Pancreas (tissue), 10 donors: ENCODE measurements at places on chromosomes 16 and 17.

- peak; percentile 33 for DNase-seq
These were observed 5.7 kb upstream of the PHAF1 start for GRCh38 chr16:67104061-67104460.

DNA sequence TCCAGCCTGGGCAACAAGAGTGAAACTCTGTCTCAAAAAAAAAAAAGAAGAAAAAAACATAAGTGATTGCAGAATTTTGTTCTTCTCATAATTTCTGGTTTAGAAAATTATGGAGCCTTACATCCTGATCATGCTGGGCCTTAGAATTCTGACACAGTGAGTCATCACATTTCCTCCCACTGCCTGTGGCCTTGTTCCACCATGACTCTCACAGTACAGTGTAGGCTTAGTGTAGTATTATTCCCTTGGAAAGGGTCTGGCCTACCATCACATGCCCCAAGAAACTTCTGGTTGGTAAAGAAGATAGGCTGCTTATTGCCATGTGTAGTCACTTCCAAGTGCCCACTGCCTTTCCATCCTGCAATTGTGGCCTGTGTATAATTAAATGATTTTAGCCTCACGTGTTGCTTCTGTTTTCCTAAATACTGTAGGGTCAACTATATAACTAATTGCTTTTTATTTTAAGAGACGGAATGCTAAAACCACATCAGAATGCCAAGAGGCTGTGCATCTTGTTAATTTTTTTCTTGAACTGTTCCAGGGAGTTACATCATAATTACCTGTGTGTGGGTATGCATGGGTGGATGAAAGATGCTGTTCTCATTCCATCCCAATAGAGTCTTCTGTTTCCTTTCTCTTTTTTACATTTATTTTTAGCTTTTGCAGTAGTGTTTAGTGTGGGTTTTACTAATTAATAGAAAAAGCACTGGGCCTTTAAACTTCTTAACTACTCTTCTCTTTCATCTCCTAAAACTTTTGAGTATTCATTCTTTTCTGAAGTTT is 25.9 kb downstream of the OGFOD1 start:
- no peak for DNase-seq

GRCh38 chr17:17792551-17793377 is 44.0 kb downstream of the SREBF1 start:
- no peak for DNase-seq

DNA sequence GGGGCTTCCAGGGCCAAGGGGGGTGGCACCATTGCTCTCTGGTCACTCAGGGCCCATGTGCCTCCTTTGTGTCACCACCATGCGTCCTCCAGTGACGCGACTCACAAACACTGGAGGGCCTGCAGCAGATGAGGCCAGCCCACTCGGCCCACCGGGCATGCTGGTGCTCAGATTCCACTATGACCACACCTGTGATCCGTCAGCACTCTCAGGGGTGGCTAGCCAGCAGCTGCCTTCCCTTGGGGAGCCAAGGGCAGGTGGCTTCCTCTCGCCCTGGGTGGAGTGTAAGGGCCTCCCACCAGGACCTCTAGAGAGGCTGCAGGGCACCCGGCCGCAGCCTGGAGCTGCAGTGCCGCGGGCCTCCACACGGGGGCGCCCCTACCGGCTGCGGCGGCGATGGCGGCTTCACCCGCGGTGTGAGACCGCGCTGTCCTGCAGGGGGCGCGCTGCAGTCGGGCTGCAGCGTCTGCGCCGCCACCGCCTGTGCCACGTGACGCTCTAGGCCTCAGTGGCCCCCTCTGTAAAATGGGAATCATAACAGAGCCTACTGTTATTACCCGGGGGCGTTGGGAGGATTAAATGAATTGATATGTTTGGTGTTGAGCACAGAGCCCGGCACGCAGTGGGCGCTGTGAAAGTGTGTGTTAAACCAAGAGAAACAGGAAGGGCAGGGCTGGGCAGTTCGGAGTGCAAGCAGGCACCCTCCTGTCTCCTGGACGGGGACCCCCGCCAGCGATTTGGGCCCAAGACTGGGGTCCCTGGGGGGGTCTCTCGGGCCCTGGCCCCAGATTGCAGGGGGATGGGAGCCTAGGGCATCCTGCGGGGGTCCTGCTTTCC is 192.4 kb upstream of the GSE1 start:
- peak; percentile 31 for DNase-seq

- DNase-seq: peak; percentile 75
These were observed 654 bp downstream of the TNFAIP1 start for GRCh38 chr17:28335959-28336871.

DNA sequence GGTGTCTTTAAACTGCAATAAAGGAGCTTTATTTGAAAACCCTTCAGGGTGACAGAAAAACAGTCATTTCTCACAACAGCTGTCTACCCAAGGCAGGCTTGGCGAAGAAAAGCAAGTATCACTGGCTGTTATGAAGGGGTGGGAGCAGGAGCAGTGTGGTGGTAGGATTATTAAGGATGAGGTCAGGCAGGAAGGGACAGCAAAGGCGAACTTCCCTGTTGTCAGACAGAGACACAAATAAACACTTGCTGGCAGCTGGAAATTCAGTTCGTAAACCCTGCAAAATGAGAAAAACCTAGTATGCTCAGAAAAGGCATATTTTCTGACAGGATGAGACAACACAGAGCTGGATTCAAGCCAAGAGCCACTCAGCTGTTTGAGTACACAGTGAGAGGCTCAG is 416.3 kb upstream of the CDH5 start:
- no peak for DNase-seq

DNA sequence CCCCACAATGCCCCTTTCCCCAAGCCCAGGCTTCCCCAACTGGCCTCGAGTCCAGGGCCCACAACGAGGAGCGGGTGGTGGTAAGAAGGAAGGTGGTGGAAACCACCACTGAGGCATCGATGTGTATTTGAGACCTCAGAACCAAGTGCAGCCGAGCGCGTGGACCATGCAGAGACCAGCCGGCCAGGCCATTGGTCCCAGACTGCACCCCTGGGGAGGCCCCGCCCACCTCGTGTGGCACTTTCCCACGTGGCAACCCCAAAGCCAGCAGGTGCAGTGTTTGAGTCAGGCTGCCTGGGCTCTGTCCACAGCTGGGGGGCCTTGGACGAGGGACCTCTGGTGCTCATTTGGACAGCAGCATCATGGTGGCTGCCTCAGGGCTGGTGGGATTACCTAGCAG is 28.1 kb upstream of the BAHCC1 start:
- no peak for DNase-seq

DNA sequence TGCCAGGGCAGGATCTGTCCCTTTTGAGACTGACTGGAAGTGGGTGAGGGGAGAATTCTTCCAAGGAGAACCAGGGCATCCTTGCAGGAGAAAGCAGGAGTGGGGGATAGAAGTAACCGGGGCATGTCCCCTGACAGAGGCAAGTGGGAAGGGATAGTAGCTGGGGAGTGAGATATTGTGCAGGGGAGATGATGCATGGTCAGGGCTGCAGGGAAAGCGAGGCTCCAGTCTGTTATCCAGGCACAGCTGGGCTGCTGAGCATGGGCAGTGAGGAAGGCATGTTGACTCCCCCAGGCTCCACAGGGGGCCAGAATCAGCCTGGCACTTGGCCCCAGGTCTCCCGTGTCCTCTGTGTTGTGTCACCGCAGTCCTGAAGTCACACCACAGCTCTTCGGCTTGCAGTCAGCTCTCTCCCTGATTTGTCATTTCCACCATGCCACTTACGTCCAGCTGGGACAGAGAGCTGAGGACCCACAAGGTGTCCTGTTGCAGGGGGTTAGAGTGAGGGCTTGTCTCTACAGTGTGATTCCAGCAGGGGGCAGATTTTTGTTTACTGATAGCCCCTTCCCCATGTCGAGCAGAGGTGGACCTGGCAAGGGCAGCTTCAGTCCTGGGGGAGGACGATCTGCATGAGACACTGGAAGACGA is 40.9 kb downstream of the B9D1 start:
- DNase-seq: no peak

- DNase-seq: no peak
These were observed 9.5 kb downstream of the DOK4 start for GRCh38 chr16:57476546-57477410.

DNA sequence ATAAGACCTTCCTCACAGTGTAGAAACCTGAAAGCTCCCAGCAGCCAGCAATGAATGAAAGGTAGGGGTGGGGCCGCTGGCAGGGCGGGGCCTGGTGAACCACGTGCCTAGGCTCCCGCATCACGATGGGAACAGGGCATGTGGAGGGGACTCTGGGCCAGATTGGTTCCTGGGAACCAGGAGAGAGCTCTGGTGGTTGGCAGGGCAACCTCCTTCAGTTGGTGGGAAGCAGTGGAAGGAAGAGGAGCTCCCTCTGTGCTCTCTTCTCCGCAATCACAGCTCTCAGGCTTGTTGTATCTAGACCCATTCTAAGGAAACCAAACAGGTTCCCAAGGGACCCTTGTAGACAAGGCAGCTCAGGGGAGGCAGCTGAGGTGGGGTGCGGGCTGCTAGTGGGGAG is 10.5 kb downstream of the GGA2 start:
- DNase-seq: peak; percentile 93

GRCh38 chr17:41800601-41801373 is 11.0 kb downstream of the P3H4 start:
- peak; percentile 35 for DNase-seq

DNA sequence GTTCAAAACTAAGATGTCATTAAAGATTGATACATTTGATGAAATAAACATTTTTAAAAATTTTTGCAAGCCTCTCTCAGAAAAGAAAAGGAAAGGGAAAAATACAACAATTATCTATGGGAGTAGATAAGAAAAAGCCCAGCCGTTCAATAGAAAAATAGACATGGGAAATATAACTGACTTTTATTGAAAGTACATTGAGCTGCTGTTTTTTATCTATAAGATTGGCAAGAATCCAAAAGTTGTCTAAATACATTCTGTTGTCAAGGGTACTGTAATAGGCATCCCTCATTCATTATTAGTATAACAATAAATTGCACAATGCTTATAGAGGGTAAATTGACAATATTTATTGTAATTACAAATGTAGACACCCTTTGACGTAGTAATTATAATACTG is 38.4 kb upstream of the IRX6 start:
- no peak for DNase-seq

DNA sequence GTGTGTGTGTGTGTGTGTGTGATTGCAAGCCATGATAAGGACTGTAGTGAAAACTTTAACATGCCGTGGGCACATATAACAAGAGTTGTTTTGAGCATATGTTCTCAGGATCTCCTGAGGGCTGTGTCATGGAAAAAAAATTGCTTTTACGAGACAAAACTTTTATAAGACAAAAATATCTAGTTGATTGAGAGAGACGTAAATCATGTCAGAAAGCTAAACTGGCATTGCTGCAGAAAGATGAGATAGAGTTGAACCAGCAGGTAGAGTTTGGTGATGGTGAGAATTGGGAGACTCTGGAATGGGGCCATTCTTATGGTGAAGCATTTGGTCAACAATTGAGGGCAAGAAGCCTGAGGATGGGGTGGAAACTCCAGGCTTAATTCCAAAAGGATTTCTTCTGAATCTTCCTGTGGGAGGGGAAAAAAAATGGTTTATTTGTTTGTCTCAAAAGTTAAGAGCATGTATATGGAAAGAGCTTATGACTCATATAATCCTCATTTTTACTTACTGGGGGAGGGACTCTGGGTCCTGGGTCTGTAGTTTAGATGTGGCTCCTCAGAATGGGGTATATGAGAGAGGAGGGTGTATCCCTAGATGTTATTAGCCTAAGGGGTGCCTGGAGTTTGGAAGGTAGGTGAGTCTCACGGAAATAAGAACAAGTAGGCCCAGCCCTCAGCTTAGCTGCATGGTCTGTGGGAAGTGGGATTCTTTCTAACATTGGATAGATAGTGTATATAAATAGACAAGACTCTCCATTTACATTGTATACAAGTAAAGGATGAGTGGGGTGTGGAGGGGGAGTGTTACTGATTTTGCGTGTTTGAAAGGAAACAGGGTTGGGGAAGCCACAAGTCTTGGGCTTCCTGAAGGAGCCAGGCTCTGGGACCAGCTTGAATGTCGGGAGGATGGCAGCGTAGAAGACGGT is 7.1 kb downstream of the MINK1 start:
- DNase-seq: no peak

DNA sequence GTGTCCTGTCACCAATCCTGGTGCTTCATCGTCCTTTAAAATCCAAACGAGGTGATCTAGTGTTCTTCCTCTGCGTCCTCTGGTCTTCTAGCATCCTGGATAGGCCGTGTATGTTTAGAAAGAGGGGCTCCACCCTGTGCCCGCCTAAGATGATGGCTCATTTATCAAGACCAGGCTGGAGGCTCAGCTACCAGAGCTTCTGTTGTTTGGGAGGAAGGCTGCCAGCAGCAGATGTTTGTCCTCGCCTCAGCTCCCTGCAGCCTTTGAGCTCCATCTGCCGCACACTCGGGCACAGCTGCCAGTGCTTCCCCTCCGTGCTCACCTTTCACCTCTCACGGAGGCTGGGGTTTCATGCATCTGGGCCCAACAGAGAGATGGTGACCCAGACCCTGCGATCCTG is 954.7 kb upstream of the RBFOX1 start:
- no peak for DNase-seq

- DNase-seq: no peak
These were observed 256.1 kb downstream of the CDH8 start for GRCh38 chr16:61780161-61780560.

GRCh38 chr16:78065319-78065718 is 34.1 kb upstream of the WWOX start:
- DNase-seq: no peak

DNA sequence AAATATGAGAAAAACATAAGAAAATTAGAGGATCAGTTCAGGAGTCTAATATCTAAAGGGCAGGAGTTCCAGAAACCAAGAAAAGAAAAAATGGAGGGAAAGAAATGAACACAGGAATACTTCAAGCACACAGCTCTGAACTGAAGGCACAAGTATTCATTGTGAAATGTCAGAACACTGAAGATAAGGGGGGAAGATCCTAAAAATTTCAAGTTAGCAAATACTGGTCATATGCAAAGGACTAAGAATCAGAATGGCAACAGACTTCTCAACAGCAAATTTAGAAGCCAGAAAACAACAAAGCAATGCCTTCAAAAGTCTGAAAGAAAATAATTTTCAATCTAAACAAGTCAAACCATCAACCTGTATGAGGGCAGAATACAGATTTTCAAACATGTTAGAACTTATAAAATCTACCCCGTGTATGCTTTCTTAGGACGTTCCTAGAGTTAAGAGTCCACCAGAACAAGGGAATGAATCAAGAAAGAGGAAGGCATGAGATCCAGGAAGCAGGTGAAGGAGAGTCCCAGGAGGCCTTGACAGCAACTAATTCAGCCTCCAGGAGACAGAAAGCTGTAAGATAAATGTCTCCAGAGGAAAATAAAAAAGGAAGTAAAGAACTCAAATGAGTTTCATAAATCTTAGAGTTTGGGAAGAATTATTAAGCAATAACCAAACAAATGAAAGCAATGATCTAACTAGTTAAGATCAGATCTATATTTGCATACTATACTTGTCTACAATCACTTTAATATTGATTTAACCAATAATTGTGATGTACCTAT is 2.8 kb downstream of the BRD7 start:
- no peak for DNase-seq

- no peak for DNase-seq
These were observed at the start of gene OTOA for GRCh38 chr16:21663889-21664647. TSS of gene OTOA (plus strand) at chr16:21663968. CDS start at chr16:21678515, 14,547 bp downstream.
